ENCODE measurements at places on chromosomes 16 and 17.

DNA sequence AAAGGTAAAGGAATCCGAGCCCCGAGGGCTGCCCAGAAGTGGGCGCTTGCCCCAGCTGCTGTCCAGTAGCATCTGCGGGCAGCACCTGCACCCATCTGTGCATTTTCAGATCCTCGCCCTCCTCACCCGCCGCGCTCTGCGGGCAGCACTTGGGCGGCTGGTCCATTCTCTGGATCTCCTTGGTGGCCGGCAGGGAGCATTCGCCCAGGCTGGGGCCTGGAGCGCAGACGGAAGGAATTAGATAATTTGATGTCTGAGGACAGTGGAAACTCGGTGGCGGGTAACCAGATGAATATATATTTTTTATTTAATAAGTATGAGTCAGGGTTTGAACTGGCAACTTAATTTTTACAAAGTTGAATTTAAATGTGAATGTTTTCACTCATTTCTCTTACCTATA, 88.5 kb downstream of the NPIPB11 start:
- no peak for DNase-seq

DNA sequence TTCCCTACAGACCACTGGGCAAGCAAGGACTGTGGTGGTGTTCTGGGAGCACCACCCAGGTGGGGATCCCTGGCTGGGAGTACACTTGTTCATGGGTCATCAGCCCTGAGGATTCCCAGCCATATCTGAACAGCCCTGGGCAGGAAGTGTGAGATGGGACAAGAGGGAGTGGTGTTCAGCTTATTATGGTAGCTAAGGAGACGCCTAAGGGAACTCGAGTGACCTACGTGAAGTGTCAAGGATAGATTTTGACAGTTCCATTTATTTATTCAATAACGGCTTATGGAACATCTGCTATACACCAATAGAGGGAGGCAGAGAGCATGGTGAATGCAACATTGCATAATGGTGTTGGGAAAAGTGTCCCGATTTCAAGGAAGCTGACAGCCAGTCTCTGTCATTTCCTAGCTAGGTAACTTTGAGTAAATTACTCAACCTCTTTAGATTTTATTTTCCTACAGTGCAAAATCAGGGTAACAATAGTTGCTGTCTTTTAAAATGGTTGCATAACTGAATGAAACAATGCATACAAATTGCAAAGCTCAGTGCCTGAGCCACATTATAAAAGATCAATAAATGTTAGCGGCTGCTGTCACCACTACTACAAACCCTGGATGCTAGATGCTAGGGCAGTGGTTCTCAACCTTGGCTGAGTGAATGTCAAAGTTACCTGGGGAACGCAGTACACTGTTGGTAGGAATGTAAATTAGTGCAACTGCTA, 534.1 kb downstream of the GRIN2A start:
- peak; percentile 25 for DNase-seq

DNA sequence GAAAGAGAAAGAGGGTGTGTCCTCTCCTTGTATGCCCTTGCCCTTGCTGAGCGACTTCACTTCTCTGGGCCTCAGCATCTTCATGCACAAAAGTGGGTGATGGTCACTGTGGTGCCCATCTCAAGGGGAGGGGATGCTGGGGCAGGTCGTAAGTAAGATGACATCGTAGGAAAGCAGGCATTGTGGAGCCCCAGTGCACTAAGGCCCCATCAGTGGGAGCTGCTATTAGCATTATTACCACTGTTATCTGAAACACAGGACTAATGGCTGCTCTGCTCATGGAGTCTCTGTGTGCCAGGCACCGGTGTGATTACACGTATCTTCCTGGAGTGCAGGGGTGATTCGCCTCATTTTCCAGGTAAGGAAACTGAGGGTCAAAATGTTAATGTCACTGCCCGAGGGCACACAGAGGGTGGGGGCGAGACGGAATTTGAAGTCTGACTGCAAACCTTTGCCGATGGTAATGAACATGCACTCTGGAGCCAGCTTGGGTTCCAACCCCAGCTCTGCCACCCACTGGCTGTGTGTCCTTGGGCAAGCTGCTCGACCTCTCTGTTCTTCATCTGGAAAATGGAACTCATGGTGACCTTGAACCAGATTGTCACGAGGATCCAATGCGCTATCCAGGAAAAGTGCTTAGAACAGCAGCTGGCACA, 63.2 kb upstream of the GSE1 start:
- DNase-seq, result no peak

DNA sequence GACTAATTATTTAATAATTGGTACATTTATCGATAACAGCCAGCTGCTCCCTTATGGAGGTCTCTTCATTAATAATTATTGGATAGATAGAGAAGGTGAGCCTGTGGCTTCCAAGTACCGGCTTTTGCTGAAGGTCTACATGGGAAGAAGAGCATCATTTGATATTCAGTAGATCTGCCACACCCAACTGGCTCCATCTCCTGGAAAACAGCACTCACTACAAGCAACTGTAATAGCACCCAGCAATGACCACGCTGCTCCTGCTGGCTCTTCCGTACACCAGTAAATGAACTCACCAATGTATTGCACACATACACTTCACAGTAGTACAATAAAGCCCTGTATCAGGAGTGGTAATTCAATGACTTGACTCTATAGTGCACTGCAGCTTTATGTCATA, 19.5 kb downstream of the MARVELD3 start:
- DNase-seq, result peak; percentile 38

- DNase-seq, result no peak
These were observed 21.4 kb upstream of the IRX6 start for GRCh38 chr16:55302635-55303034.

DNA sequence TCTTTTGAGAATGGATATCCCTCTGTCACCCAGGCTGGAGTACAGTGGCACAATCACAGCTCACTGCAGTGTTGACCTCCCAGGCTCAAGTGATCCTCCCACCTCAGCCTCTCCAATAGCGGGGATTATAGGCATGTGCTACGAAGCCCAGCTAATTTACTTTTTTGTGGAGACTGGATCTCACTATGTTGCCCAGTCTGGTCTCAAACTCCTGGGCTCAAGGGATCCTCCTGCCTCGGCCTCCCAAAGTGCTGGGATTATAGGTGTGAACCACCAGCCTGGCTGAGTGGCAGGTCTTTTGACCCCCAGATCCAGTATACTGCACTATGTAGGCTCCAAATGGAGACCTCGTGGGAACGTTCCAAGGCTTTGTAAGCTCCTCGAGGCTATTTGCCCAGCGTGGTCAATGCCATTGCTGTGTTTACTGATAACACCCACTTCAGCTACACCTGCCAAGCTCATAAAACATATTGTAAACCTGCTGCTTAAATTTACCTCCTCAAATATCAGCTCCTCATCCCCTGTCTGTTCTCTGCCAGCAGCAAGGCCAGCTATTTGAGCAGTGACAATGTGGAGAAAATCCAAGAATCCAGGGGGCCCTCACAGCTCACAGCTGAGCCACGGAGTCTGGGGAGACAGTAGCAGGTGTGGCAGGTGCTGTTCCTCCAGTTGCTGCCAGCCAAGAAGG, 16.2 kb upstream of the KIFC3 start:
- no peak for DNase-seq

DNA sequence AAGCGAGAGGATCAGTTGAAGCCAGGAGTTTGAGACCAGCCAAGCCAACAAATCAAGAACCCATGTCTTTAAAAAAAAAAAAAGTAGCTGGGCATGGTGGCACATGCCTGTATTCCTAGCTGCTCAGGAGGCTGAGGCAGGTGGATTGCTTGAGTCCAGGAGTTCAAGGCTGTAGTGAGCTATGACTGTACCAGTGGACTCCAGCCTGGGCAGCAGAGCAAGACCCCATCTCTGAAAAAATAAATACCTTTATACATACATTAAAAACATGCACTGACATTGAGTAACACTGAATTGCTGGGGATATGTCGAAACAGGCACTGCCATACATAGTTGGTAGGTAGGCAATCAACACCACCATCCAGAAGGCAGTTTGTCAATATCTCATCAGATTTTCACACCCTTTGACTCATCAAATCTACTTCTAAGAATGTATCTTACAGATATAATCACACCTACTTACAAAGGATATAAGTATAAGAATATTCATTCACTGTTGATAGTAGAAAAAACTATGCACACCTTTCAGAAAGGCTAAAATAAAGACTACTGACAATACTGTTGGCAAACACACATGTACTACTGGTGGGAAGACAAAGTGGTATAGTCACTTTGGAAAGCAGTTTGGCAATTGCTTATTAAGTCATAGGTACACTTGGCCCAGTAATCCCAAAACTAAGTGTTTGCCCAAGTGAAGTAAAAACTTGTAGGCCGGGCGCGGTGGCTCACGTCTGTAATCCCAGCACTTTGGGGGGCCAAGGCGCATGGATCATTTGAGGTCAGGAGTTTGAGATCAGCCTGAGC, 6.4 kb upstream of the CEP20 start:
- no peak for DNase-seq

- peak; percentile 63 for DNase-seq
These were observed 892 bp downstream of the ABCC1 start for GRCh38 chr16:15950161-15950854.

DNA sequence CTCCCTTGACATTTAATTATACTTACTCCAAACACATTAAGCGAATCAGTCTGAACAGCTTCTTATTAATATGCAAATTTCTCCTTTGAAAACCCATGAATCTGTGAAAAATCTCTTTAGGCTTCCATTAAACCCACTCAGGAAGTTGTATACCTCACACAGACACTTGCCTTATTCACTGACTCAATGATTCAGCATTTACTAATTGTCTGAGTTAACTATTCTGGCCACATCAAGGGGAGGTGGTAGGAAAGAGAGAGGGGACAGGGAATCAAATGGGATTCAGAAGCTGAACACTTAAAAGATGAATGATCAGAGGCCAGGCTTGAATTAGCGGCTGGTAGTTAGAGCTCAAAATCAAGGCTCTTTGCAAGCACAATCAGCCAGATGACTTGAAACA, 70.0 kb downstream of the HS3ST3A1 start:
- no peak for DNase-seq

DNA sequence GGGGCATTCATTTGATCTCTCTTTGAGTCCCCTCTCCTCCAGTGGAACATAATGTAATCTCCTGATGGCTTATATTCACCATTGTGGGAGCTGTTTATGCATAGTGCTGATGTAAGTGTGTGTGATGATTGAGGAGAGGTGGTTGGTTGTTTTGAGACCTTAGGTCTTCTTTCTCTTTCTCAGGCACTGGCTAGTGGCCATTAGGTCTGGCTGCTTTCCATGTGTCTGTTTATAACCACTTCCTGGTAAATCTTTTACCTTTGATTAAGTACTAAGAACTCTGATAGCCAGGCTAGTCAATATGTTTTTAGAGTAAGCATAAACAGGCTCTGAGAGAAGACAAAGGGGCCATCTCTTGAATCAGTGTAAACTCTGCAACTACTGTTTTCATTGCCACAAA, 27.9 kb downstream of the VAT1L start:
- DNase-seq, result no peak

DNA sequence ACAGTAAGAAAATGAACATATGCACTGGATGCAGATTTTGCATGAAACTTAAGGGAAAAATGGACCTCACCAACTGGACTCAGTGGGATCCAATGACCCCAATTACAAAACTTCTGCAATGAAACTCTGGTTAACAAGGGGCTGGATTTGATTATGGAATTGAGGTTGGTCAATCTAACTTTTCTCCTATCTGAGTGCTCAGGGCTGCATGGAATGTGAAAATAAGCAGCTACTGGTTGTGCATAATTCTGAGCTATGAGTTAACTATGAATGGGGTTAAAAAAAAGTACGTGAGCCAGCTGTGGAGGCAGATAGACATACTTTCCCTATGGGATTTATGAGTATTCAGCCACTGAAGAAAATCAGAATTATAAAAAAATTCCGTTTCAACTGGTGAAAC, 9.2 kb downstream of the FAM20A start:
- DNase-seq, result no peak

DNA sequence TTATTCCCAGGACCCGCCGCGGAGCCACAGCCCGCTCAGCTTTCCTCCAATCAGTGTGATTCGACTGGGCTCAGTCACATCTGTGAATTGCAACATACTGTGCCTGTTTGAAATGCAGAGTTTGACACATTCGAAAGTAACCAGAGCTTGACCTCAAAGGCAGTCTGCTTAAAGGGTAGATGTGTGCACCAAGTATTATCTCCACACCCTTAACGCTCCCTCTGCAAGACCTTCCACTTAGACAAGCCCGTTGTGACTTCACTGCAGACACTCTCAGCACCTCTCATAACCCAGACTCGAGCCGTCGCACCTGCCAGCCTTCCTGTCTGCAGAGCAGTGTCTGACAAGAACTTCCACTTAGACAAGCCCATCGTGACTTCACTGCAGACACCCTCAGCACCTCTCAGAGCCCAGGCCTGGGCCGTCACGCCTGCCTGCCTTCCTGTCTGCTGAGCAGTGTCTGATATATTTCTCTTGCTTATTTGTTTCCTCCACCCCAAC, 3.7 kb downstream of the KLHDC4 start:
- DNase-seq, result no peak

- DNase-seq, result peak; percentile 51
These were observed 562 bp downstream of the USP31 start for GRCh38 chr16:23148513-23149266.

DNA sequence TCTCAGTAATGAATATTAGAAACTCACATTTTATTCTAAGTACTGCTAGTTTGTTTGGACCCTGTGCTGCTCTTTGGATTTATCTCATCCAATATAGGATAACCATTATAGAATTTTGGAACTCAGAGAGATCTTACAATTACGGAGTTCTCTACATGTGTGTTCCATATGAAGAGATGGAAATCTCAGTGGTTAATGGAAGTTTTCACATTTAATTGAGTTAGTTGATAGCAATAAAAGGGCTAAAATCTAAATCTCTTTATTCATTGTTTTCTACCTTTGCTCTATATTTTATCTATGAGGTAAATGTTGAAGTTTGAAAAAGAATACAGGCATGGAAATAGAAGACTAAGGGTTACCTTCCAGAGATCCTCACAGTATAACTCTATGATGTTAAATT, 558.0 kb upstream of the KIF2B start:
- no peak for DNase-seq

DNA sequence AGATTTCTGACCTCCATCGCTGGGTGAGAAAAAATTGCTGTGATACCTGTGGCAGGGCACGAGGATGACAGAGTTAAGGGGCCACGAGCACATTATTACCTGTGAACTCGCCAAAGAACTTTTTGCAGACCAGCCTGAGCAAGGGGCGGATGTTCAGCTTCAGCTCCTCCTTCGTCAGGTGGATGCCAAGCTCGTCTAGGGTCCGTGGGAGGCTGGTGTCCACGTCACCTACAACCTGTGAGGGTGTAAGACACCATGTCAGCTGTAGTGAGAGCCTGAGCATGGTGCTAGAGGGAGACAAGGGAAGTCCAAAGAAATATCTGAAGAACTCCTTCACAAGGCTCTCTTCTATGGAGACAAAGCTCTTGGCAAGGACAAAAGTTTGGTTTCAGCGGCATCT, 17.1 kb downstream of the HIGD1B start:
- no peak for DNase-seq

DNA sequence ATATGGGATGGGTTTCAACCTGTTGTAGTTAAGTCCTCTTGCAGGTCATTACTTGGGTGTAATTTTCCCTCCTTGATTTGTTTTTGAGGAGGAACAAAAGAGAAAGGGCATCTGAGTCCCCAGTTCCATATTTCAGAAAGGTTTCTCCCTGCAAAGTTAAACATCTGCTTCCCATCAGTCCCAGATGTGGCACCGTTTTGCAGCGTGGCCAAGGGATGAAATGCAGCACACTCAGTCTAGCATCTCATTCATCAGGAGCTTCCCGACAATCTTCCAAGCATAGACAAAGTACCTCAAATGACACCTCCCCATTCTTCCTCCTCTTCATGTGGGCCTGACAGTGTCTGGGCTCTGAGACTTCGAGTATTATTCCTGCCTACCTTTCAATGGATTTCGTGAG, 363.7 kb upstream of the SOX9 start:
- DNase-seq, result no peak

GRCh38 chr17:60769327-60769726, 91.7 kb downstream of the BCAS3 start:
- no peak for DNase-seq

All from EH (cell line).